GM04503 (cell line): ENCODE measurements at places on chromosomes 2 and 18.

DNA sequence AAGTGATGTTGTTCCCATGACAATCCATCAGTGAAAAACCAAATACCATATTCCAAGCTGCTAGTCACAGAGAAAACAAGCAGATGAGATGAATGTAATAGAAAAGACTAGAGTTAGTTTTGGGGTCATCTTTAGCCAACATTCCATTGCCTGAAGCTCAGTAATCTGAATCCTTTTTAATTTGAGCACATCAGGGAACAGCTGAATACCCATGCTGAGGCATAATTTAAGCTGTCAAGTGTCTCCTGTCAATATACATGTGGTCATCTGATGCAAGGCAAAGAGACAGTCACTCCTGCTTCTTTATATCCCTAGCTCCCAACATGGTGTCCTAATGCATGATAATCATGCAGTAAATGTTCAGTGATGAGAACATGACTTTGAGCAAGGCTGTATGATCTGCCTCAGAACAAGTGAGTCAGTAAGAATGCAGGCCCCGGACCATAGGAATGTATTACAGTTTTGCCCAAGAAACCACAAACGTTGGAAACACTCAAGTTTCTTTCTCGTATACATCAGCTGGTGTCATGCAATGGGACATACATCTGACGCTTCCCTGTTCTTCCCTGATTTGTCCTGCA lies 48.0 kb downstream of the CDK15 start:
- DNase-seq, result peak; percentile 94

- no peak for DNase-seq
Observed at GRCh38 chr2:239966853-239967552, 58.1 kb downstream of the NDUFA10 start.

GRCh38 chr2:45681675-45682074 lies 30.2 kb downstream of the PRKCE start:
- DNase-seq, result peak; percentile 78

DNA sequence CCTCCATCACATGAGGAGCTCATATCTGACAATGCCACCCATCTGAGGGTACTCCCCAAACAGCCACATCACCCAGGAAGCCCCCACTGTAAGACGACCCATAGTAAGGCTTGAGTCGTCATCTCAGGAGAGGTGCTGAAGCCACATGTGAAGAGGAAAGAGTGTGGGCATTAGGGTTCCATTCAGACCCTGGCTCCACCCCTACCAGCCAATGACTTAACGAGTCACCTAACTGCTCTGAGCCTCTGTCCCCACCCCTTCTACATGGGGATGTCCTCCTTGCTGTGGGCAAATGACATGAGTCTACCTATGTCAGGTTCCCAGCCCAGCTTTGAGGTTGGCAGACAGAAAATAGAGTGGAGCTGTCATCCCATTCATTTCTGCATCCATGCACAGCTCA lies 46.3 kb downstream of the C1QL2 start:
- no peak for DNase-seq

DNA sequence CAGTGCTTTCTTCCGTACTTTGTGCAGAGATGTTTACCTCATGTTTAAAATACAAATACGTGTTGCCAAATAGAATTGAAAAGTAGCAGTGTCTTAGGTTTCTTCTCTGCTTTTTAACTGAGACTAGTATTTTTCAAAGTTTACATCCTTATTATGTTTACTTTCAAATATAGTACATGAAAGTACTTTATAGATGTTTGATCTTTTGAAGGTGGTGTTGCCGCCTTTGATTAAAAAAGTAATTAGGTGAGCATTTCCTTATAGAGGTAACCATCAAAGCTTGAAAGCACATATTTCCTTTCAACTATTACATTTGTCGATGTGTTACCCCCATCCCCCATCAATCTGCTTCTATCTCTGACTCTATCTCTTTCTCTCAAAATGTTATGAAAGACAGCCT lies 87.0 kb downstream of the CERS6 start:
- DNase-seq, result no peak

DNA sequence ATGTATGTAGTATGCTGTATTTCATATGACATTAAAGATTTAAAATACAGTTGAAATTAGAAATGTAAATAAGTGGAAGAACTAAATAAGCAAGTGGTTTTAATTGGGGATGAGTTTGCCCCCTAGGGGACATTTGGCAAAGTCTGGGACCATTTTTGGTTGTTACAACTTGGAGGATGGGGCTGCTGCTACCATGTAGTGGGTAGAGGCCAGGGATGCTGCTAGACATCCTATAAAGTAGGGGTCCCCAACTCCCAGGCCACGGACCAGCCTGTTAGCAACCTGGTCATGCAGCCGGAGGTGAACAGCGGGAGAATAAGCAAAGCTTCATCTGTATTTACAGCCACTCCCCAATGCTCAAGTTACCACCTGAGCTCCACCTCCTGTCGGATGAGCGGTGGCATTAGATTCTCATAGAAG lies 27.9 kb upstream of the ASNSD1 start:
- no peak for DNase-seq

- DNase-seq, result no peak
Observed at GRCh38 chr2:79796641-79797040, 283.8 kb downstream of the CTNNA2 start.

DNA sequence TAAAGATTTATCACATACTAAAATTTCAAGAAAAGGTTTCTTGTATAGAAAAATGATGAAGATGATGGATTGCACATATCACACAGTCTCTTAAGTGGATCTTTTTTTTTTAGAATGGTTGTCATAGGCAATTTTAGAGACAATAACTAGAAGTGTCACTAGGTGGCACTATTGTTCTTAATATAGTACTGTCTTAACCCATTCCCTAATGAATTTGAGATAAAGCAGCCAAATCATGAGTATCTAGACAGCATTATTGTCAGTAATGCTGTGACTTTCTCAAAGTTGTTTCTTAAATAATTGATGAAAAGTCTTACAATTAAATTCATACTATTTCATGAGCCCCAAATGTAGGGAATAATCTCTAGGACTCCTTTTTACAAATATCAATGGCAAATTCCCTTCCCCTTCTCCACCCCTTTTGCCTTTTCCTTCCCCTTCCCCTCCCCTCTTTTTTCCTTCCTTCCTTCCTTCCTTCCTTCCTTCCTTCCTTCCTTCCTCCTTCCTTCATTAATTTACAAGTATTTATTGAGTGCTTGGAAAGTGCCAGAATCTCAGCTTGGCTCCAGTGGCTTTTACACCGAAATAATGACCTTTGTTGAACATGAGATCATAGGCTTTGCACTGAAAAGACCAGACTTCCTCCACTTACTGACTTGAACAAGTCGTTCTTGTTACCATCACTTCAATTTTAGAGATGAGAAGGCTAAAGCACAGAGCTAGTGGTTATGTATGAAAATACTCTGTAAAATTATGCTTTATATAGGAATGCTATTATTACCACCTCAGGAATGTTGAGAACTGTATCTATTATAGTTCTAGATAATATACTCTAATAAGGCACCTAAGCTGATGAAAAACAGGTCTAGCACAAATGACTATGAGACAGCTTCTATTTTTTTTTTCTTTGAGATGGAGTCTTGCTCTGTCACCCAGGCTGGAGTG lies 19.8 kb downstream of the MYL12B start:
- DNase-seq, result peak; percentile 43

- DNase-seq, result no peak
Observed at GRCh38 chr18:40013001-40013609, 1941.9 kb upstream of the PIK3C3 start.

DNA sequence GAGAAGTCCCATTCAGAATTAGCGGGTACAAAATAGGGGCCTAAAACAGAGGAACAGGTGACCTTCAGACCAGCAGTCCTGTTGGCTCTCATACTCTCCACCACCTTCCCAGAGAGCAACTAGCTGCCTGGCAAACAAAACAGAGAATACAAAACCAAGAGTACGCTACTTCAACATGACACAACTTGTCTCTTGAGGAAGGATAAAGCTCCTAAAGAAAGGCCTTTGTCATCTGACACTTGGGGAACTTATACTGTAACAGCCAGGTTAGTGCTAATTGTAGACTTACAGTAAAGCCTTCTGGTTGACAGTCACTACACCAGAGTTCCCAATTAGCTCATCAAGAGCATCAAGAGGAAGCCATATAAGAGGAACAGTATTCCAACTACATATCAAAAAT lies 282.1 kb upstream of the NT5C1B start:
- no peak for DNase-seq

- peak; percentile 60 for DNase-seq
Observed at GRCh38 chr2:25851740-25852503, 26.4 kb downstream of the ASXL2 start.
